ENCODE measurements at places on chromosomes 5 and 9. TPM values are rescaled to one million over a fixed set of nuclear protein-coding genes. Genes with fewer than 3 reads are reported as not detected.

- no peak overlapping the region for H3K27ac ChIP-seq
- H3K4me1 ChIP-seq: no peaks in the 10 kb centered on the region
- no peaks in the 10 kb centered on the region for H3K27me3 ChIP-seq
- no peak overlapping the region for H3K4me3 ChIP-seq
- DNase-seq: no peak
Measured at GRCh38 chr5:132209131-132209530, 18.5 kb downstream of the P4HA2 start.

- no peak overlapping the region for H3K27ac ChIP-seq
- H3K36me3 ChIP-seq: no peaks in the 10 kb centered on the region
- H3K4me3 ChIP-seq: no peak overlapping the region
- no peaks in the 10 kb centered on the region for H3K27me3 ChIP-seq
- H3K4me1 ChIP-seq: no peaks in the 10 kb centered on the region
Measured at GRCh38 chr9:14926941-14927624, 16.9 kb upstream of the FREM1 start.

The IL17B gene
- total RNA-seq: 2.4 TPM

The BSPRY gene
- total RNA-seq: 7.5 TPM

DNA sequence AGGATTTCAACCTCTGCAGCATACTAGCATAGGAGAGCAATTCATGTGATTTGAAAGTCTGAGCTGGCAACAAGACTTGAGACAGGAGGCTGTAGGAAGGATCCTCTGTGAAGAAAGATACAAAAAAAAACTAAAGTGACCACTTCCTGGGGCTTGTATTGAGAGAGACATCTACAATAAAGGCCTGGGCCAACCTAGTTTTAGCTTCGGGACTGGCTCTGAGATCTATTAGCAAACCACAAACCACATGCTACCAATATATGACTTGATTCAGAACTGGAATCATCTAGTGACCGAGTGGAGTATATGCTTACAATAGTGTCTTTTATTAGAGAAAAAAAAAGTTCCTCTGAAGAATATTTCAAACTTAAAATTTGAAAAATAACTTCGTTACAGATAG, 1448.9 kb upstream of the CDH6 start:
- DNase-seq: no peak
- no peaks in the 10 kb centered on the region for H3K4me1 ChIP-seq
- H3K27ac ChIP-seq: no peak overlapping the region
- H3K4me3 ChIP-seq: no peak overlapping the region

The CCNI2 gene
- 0.46 TPM for total RNA-seq
